ENCODE measurements at places on chromosomes 3 and 15.

- no peak for DNase-seq
Observed at GRCh38 chr3:58041826-58042324, 33.7 kb downstream of the FLNB start.

- peak; percentile 48 for DNase-seq
Observed at GRCh38 chr3:77254967-77255831, 215.3 kb downstream of the ROBO2 start.

DNA sequence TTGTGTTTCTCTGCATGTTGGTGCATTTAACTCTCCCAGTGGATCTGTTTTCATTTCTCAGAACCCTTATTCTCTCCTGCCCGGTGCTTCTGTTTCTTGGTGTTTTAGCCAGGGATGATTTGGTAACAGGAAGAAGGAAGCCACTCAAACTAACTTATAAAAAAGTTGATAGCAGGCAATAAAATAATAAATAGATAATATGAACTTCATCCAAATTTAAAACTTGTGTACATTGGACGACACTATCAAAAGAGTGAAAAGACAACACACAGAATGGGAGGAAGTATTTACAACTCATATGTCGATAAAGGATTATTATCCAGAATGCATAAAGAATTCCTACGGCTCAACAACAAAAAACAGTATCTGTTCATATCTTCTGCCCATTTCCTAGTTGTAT lies 37.3 kb upstream of the CHRNA7 start:
- DNase-seq, result no peak

DNA sequence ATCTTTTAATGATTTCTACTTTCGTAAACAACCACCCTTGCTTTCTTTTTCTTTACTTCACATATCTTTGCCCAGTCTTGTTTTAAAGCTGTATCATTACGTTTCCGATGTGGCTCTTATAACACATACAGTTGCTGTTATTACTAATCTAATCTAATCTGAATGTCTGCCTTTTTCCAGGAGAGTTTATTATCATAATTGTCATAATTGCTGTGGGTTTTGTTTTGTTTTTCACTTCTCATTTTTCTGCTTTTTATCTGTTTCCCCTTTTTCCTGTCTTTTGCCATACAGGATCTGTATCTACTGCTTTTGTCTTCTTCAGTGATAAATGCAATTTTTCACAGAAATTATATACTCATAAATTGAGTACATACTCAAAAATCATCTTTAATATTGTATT lies 24.9 kb downstream of the HACL1 start:
- DNase-seq, result no peak

DNA sequence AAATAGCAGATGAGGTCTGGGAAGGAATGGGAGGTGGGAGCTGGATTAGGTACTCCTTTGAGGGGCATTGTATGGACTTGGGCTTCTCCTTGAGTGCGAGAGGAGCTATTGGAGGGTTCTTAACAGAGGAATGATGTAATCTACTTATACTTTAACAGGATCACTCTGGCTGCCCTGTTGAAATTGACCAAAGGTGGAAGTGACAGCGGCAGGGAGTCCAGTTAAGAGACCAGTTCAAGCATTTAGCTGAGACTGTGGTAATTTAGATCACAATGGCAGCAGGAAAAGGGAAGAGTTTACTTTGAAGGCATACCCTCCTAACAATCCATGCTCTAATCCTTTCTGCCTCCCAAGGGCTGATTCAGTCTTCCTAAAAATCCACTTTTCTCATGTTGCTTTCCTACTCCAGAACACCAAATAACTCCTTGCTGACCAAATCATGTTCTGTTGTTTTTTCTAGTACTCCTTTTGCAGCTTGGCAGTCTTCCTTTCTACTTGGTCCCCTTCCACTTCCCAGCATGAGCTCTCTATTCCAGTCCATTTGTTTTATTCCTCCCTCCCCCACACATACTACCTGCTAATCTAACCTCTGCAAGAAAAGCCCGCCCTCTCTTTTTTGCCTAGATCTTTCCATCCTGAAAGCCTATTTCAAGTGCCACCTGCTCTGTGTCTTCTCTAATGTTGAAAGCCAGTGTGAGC lies 139.4 kb downstream of the NECTIN3 start:
- no peak for DNase-seq

GRCh38 chr15:39022532-39023305 lies 458.1 kb upstream of the RASGRP1 start:
- DNase-seq, result no peak

GRCh38 chr3:69292959-69293574 lies 92.8 kb downstream of the FRMD4B start:
- DNase-seq, result no peak

DNA sequence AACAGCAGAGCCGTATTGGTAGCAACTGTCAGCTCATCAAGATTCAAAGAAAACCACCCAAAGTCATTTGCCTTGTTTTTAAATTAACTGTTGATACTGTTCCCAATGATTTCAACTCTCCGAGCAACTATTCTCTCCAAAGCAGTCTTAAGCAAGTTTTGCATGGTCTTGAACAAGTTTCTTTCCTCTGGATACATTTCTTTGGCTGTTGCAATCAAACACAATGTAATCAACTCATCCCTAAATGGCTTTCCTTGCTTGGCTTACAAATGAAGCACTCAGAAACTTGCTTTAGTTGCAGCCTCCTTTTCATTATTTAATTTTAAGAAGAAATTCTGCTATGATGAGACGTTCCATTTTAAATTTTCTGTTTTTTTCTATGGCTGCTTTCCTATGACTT lies 15.5 kb upstream of the MUC13 start:
- DNase-seq, result no peak

GRCh38 chr3:142852009-142852408 lies 36.9 kb downstream of the PCOLCE2 start:
- no peak for DNase-seq

DNA sequence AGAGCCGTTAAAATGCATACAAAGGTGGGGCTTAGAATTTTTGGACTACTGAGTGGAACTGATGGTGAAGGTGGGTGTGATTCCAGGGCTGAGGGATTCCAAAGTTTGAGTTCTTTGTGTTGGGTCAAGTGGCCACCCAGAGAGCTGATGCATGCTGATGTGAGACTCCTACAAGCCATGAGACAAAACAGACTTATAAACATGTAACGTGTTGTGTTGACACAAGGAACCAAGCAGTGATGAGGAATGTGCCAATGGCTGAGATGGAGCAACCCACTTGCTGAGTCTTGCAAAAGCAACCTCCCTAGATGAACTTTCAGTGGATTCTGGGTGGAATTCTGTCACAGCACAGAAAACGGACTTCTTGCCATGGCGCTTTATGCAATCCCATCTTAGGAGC lies 289.0 kb downstream of the TLE3 start:
- no peak for DNase-seq

DNA sequence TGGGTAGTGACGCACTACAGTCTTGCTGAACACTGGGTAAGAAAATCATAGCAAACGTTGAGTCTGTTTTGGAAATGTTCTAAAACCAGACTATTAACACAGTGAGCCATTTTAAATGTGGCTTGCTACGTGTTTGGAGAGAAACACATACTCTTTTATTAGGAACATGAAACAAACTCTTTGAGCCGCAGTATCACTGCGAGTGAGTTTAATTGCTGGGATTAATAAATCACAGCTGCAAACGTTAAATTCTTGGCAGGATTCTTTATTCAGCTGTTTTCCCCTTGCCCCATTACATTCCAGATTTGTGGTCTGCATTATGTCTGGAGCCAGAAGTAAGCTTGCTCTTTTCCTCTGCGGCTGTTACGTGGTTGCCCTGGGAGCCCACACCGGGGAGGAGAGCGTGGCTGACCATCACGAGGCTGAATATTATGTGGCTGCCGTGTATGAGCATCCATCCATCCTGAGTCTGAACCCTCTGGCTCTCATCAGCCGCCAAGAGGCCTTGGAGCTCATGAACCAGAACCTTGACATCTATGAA lies 33.6 kb downstream of the BTD start:
- peak; percentile 42 for DNase-seq

- no peak for DNase-seq
Observed at GRCh38 chr3:70546679-70547078, 234.2 kb upstream of the MDFIC2 start.

- DNase-seq, result no peak
Observed at GRCh38 chr3:60920519-60920918, 330.7 kb downstream of the FHIT start.

DNA sequence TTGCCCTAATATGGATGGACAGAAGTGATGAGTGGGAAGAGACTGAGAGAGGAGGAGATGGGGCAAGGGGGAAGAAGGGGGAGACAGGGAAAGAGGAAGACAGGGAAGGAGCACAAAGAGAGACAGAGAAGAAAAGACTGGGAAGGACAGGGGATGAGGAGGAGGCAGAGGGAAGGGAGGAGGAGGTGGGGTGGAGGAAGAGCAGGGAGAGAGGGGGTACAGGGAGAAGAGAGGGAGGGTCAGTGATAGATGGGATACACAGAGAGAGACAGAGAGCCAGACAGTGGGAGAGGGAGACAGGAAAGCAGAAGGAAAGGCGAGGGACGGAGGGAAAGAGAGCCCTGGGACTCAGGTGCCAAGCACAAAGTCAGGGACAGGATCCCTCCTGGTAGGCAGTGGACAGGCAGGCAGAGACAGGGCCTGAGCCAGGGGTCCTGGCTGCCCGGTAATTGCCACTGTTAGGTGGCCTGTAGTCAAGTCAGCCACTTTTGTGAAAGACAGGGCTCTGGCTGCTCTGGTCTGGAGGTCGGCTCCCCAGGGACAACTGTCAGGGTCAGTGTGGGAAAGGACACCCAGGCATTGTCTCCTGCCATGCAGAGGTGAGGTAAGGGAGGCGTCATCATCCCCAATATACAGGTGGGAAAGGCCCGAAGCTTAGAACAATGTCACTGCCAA lies 9.8 kb downstream of the VILL start:
- DNase-seq, result no peak

- no peak for DNase-seq
Observed at GRCh38 chr15:64048781-64049460, 2.6 kb upstream of the DAPK2 start.

DNA sequence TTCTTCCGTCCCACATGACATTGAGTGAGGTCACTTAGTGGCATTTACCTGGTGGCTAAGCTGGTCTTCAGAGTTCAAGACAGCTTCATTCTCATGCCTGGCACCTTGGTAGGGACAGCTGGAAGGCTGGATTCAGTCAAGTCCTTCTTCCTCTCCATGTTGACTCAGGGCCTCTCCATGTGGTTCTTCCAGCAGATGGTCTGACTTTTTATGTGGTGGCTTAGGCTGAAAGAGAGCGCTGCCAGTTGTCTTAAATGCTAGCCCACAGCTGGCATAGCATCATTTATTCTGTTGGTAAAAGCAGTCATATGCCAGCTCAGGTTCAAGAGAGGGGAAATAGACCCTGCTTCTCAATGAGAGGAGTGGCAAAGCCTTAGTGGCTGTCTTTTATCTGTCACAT lies 53.0 kb upstream of the CTDSPL start:
- DNase-seq, result no peak

- DNase-seq, result no peak
Observed at GRCh38 chr15:79193549-79193948, 89.0 kb upstream of the ANKRD34C start.

DNA sequence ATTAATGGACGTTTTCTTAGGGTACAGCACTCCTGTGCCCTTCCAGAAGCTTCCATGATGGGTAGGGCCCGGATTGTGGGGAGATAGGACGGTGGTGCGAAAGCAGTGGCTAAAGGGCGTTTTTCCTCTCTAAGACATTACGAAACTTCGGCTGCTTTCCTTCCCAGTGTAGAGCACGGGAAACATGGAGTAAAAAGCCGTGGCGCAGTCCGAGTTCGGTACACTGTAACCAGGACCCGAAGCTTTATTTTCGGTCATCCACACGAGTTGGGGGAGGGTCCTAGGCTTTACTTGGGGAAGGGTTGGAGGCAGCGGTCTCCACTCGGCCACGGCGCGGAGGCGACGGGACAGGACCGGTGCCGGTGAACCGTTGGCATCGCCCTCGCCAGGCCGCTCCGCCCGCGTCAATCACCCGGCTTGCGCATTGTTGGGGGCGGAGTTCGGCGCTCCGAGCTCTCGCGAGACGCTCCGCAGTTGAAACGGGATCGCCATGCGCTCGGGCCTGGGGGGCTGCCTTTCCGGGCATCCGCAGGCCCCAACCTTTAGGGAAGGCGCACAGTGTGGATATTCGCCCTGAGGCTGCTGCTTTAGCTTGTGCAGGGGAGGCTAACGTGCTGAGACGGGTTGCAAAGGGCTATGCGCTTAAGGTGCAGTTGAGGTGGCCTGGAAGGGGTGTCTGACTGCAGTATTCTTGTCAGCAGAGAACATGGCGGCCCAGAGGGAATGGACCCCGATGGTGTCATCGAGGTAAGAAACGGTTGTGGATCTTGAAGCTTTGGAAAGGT lies 546 bp downstream of the EIF4A2 start:
- DNase-seq, result peak; percentile 69

DNA sequence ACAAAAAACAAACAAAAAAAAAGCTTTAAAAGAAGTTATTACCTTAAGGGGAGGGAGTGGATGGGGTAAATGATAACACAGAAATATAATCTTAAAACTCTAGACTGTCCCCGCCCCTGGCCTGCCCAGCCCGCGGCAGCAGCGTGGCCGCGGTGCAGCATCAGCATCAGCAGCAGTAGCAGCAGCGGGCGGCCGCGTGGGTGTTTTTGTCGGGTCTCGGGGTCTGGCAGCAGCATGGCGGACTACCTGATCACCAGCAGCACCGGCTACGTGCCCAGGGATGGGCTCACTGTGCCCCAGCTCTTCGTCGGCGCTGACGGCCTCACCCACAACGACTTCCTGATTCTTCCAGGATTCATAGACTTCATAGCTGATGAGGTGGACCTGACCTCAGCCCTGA lies 80.0 kb upstream of the ANKRD28 start:
- no peak for DNase-seq

DNA sequence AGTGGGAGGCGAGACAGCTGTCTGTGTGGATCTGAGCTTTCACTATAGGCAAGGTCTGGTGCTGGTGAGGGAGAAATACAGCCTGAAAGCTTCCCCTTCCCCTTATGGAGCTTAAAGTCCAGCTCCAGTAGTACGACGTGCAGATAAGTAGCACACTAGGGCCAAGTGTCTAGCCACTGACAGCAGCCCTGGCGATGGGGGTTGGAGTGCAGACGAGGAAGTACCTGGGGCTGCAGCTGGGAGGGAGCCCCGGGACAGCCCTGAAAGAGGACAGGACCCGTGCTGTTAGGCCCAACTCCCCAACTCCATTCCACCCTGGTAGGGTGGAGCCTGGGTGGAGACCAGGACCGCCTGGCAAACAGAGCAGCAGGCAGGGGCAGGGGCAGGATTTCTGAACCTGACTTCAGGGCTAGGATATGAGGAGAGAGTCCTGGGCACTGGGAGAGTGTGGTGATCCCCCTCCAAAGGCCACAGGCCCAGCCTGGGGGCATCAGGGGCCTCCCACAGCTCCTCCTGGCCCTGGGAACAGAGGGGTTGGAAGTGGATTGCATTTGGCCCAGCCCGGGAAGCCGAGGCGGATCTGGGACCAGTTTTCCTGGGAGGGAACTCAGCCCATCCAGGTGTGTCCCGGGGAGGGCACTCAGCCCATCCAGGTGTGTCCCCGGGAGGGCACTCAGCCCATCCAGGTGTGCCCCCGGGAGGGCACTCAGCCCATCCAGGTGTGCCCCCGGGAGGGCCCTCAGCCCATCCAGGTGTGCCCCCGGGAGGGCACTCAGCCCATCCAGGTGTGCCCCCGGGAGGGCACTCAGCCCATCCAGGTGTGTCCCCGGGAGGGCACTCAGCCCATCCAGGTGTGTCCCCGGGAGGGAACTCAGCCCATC lies 42.8 kb downstream of the BDH1 start:
- no peak for DNase-seq

- DNase-seq, result no peak
Observed at GRCh38 chr15:90871139-90871715, 2.8 kb downstream of the FURIN start.

Data from left renal pelvis (tissue), 4 donors.